ENCODE measurements at places on chromosomes 7 and 10. TPM values are rescaled to one million over a fixed set of nuclear protein-coding genes. Genes with fewer than 3 reads are reported as not detected.

TEX36 gene
- not detected for total RNA-seq

ERVW-1 gene
- total RNA-seq, result not detected

DRGX gene
- total RNA-seq, result not detected

CLEC2L gene
- not detected for total RNA-seq

SAMD9L gene
- 7.6 TPM for total RNA-seq

GRCh38 chr7:100532165-100533022 is 6.6 kb upstream of the AGFG2 start:
- no peak for DNase-seq

- DNase-seq, result no peak
Measured at GRCh38 chr7:63114371-63114985, 884.2 kb upstream of the ZNF722 start.

- no peak for DNase-seq
Measured at GRCh38 chr7:471191-471865, 48.3 kb downstream of the PDGFA start.

- DNase-seq, result no peak
Measured at GRCh38 chr10:61391281-61391680, 61.9 kb downstream of the TMEM26 start.

- DNase-seq, result peak; percentile 8
Measured at GRCh38 chr7:55387062-55387965, 22.2 kb downstream of the LANCL2 start.

DNA sequence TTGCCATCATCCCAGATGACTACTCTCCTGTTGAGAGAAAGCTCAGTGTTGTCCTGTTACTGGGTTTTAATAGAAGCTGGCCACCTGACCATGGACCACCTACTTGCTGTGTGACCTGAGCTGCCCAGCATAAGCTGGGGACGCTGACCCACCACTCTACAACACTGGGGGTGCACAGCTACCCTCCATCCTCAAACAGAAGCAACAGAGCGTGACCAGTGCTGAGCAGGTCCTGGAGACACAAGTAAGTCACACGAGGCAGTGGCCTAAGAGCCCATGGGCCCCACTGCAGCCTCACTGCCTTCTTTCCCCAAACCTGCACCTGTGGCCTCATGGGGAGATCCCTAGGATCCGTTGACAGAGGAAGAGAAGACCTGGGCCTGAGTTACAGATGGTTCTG is 198.6 kb upstream of the ADARB2 start:
- no peak for DNase-seq

DNA sequence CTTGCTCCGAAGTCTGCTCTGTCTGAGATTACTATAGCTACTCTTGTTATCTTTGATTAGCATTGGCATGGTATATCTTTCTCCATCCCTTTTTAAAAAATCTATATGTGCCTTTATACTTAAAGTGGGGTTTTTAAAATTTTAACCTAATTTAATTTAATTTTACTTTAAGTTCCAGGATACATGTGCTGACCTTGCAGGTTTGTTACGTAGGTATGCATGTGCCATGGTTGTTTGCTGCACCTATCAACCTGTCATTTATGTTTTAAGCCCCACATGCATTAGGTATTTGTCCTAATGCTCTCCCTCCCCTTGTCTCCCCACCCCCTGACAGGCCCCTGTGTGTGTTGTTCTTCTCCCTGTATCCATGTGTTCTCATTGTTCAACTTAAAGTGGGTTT is 54.6 kb downstream of the TBC1D12 start:
- DNase-seq, result no peak

DNA sequence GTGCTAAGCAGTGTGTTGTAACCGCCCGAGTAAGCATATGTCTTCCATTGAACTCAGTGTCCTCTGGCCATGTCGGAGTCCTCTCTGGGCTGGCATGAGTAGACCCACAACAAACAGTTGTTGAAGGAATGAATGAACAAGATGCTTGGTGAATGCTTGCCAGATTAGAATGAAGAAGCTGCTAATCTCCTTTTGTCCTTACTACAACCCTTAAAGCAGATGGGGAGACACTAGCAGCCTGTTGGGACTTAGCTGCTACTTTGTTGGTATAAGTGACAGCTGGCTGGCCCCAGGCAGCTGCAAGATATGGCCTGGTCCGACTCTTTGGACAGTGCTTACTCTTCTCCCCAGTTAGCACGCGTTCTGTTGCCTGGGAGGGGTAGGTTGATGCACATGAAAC is 370.1 kb downstream of the RPS24 start:
- DNase-seq, result no peak

DNA sequence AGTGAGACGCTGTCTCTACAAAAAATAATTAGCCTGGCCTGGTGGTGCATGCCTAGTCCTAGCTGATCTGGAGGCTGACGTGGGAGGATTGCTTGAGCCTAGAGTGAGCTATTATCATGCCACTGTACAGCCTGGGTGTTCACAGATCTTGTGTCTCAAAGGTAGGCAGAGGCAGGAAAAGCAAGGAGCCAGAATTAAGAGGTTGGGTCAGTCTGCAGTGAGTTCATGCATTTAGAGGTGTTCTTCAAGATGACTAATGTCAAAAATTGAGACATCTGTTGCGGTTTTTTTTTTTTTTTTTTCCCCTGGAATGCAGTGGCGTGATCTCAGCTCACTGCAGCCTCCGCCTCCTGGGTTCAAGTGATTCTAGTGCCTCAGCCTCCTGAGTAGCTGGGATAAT is 5.4 kb downstream of the PPIA start:
- DNase-seq, result peak; percentile 95

- DNase-seq, result no peak
Measured at GRCh38 chr10:93503075-93503474, 6.7 kb downstream of the CEP55 start.

DNA sequence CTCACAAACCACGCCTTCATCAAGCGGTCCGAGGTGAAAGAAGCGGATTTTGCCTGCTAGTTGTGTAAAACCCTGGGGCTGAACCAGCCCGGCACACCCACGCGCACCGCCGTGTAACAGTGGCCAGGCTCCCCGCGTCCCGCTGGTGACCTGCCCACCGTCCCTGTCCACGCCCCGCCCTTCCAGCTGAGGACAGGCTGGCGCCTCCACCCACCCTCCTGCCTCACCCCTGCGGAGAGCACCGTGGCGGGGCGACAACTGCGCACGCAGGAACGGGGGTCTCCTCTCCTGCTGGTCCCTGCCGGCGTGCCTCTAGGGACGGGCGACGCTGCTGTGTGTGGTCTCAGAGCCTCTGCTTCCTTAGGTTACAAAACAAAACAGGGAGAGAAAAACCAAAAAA is 16.9 kb upstream of the TSPAN33 start:
- no peak for DNase-seq

DNA sequence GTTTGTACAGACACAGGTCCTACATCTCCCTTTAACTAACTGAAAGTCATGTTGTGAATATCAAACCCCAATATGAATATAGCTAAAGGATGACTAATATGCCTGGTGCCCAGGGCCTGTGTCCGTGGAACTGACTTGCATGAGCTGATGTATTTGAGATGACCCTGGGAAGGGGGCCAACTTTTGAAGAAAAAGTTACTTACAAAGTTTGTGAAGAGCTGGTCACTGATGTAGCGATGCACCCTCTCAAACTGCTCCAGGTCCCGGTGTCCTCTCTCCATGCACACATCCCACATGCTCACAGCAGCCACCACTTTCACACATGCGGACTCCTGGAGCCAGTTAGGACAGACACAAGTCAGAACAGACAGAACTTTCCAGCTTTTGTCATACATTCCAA is 106.2 kb downstream of the ABCC2 start:
- DNase-seq, result no peak

GRCh38 chr10:119131512-119132240 is 27.8 kb downstream of the DENND10 start:
- DNase-seq, result no peak

Measured in foreskin keratinocyte (primary cell).